Right ventricle myocardium inferior (tissue), 1 donor: ENCODE measurements at places on chromosomes 1 and 21. TPM values are rescaled to one million over a fixed set of nuclear protein-coding genes. Genes with fewer than 3 reads are reported as not detected.

Gene RBBP4
- 102 TPM for total RNA-seq

Gene HSD3B1
- not detected for total RNA-seq

Gene ANXA9
- not detected for total RNA-seq

Gene KLHDC8A
- total RNA-seq, result not detected

Gene BRINP3
- total RNA-seq, result not detected

Gene MTARC1
- total RNA-seq, result 7.9 TPM

Gene COL6A1
- total RNA-seq, result 228 TPM

Gene OR2T35
- total RNA-seq, result not detected

Gene SPRR2A
- total RNA-seq, result not detected

Gene ZNF644
- 27.7 TPM for total RNA-seq

Gene NEGR1
- 15.2 TPM for total RNA-seq

Gene NR5A2
- 1.6 TPM for total RNA-seq

DNA sequence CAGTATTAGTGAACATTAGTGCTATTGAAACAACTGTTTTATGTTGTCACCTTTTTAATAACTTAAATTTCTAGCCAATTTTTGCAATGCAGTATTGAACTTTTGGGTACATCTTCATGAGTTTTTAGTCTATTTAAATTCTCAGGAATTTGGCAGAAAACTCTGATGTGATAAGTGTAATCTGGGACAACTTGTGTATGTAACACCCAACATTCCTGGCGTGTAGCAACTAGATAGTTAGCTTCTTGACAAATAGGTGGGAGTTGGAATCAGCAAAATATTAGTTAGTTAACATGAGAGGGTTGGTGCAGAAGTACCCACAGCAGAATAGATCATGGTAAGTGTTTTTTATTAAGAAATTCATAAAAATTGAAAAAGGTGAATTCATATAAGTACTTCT lies 111.6 kb downstream of the ITSN1 start:
- DNase-seq, result no peak

GRCh38 chr1:98196012-98196411 lies 275.2 kb upstream of the DPYD start:
- no peak for DNase-seq

DNA sequence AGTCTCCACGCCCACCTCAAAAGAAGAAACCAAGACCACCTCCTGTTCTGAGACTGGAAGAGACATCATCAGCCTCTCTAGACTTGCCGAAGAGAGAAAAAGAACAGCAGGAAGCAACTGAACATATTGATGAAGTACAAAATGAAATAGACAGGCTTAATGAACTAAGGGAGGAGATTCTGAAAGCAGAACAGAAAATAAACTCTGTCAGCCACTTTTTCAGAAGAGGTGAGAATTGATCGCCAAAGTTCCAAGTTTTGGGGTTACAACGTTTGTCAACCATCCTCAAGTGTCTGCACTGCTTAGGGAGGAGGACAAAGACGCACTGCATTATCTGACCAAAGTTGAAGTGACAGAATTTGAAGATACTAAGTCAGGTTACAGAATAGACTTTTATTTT lies 45.6 kb downstream of the ABL2 start:
- no peak for DNase-seq

DNA sequence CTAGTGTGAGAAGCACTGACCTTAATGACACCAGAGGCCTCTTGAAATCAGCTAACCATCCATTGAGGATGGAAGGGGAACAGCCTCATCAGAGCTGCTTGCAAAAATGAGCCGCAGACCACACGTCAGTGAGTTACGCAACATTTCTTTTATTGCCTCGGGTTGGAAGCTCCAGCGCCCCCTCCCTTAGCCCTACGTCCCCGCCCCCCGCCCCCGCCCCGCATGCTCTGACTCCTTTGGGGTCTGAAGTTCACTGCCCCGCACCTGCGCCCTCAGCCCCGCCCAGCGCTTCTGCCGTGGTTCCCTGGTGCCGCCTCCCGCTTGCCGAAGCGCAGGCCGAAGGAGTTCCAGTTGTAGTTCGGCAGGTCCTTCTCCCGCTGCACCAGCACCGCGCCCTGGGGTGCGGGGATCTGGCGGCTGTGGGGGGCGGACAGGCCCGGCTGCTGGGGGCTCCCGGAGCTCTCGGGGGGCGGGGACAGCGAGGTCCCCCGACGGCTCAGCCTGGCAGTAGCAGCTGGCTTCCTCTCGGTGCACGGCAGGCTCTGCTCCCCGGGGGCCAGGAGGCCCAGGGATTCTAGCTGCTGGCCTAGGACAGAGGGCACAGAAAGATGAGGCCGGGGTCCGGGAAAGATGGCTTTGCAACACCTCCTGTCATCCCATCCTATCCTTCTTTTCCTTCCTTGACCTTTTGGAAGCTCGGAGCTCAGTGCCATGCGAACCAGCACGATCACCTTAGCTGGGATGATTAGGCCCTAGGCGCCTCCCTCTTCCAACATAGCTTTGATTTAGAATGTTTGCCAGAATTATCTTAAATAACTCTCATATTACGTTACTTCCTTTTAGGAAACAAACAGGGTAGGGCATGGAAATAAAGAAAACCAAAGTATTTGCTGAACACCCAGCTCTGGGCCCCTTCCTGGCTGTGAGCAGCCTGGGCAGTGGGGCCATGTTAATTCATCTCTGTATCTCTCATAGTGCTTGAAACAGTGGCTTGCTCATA lies 5.8 kb downstream of the KISS1 start:
- DNase-seq, result no peak

DNA sequence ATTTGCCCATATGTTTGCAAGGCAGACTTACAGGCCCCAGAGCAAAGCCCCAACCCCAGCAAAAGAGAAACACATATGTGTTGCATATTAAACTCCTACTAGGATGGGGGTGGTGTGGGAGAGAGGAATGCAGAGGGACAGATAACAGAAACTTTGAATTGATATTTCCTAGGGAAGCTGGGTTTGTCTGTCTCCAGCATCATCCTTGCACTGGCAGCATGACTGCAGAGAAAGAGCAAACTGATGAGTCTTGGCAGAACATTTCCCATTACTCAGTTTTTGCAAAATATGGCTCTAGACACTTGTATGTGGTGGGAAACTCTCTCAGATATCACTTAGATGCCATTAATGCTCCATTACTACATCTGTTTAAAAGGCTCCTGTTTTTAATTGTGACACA lies 43.8 kb upstream of the MARK1 start:
- DNase-seq, result no peak

- peak; percentile 85 for DNase-seq
Measured at GRCh38 chr1:23393706-23394105, 24.1 kb upstream of the ZNF436 start.

DNA sequence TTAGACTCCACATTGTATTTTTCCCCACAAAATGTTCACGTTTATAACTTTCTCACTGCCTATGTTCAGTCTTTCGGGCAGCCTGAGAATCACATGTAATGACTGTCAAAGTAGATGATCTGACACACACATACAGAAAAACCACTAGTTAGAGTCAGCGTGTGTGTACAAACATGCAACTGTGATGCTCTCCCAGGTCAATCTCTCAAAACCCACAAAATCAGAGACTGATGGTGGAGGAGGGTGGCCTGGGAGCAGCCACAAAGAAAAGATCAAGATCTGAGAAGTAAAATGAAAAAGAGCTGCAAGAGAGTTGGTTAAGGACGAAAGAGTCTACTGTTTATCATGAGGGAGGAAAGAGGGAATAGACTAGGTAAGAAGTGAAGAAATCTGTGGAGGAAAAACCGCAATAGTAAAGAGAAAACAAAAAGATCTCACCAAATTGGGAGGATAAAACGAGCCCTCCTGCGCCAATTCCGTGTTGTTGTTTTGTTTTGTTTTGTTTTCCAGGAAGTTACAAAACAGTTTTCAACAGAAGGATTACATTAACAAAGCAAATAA lies 2.3 kb downstream of the EGLN1 start:
- DNase-seq, result no peak

GRCh38 chr1:209323743-209324142 lies 259.8 kb upstream of the CAMK1G start:
- no peak for DNase-seq

DNA sequence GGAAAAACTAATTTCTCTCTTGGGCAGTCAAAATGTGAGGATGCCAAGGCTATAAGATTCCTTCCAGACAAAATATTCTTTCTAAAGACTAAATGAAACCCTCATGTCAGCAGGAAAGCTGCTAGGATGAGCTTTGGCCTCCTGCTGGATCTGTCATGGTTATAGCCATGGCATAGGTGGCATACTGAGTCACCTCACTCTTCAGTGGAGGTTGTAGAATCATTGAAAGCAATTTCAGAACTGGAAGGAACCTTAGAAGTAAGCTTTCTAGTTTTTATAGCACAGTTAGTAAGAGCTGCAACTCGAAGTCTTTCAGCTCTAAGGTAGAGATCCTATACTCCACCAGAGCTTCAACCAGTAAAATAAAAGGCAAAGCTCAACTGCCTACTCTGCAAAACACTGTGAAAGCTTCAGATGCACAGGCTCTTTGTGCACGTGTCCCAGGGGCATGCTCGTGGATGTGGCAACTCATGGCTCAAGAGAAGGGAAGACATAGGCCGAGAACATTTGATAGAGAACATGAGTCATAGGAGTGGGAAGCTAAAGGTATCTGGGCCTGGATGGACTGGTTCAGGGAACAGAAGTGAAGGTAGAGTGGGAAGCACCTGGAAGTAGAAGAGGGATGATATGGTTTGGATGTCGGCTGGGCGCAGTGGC lies 5.8 kb downstream of the AVPR1B start:
- no peak for DNase-seq

DNA sequence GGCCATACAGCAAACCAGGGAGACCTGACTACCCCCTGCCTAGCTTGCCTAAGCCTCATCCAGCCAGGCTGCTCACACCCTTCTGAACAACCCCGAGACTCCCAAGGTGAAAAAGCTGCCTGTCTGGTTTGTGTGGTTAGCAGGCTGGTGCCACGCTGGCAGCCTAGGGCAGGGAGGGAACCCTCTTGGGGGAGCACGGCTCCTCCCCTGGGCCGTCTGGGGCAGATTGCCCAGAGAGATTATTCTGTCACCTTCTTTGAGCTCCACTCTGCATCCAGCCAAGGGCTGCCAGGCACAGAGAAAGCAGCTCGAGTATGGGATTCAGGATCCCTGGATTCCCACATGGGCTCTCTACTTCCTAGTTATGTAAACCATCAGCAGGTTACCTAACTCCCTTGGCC lies 27.5 kb upstream of the TCEA3 start:
- no peak for DNase-seq

DNA sequence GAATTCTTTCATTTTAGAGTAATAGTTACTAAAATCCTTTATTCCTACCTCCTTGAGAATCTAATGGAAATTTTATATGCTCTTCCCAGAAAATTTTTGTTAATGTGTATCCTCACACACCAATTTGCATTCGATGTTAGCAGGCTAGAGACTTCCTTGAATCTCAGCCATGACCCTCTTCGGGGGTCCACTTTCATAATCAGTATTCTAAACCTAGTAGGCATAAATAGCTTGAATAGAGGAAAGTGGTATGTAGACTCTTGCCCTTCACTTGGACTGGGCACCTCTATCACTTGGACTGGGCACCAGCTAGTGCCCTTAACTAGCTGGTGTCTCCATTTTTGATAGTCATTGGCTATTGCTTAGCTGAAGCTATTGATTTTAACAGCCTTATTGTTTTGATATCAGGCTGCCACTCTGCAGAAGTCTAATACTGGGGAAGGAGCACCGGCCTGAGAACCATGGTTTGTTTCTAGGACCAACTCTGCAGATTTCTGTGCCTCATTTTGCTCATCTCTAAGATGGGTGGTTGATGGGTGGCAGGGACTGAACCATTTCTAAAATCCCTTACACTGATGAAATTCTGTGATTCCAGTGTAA lies 42.8 kb downstream of the MRPL39 start:
- DNase-seq, result no peak

GRCh38 chr1:65630855-65631254 lies 161.8 kb upstream of the PDE4B start:
- DNase-seq, result no peak

GRCh38 chr1:25431955-25432719 lies 1.4 kb downstream of the MACO1 start:
- no peak for DNase-seq

- no peak for DNase-seq
Measured at GRCh38 chr1:39076799-39077148, 50.6 kb downstream of the NDUFS5 start.

GRCh38 chr1:206489980-206490770 lies 17.2 kb upstream of the RASSF5 start:
- DNase-seq, result peak; percentile 88

- DNase-seq, result no peak
Measured at GRCh38 chr1:151501474-151501873, 9.7 kb upstream of the CGN start.

GRCh38 chr1:34452451-34452850 lies 275.7 kb downstream of the C1orf94 start:
- DNase-seq, result no peak

- DNase-seq, result peak; percentile 61
Measured at GRCh38 chr1:156860113-156860627, 495 bp upstream of the NTRK1 start.

GRCh38 chr1:12019858-12020509 lies 686 bp downstream of the MIIP start:
- no peak for DNase-seq

DNA sequence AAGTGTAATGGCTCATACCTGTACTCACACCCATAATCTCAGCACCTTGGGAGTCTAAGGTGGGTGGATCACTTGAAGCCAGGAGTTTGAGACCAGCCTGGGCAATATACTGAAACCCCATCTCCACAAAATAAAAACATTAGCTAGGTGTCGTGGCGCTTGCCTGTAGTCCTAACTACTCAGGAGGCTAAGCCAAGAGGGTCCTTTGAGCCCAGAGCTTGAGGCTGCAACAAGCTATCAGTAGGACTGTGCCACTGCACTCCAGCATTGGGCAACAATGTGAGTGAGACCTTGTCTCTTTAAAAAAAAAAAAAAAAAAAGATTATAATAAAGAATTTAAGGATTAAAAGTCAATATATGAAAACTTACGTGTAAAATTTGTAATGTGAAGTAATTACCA lies 11.7 kb downstream of the BPNT1 start:
- DNase-seq, result no peak

GRCh38 chr1:980137-980571 lies 1.7 kb downstream of the PERM1 start:
- peak; percentile 61 for DNase-seq

GRCh38 chr1:9371391-9371935 lies 78.8 kb downstream of the SPSB1 start:
- peak; percentile 68 for DNase-seq

GRCh38 chr1:85976516-85977205 lies 179.9 kb downstream of the COL24A1 start:
- no peak for DNase-seq

DNA sequence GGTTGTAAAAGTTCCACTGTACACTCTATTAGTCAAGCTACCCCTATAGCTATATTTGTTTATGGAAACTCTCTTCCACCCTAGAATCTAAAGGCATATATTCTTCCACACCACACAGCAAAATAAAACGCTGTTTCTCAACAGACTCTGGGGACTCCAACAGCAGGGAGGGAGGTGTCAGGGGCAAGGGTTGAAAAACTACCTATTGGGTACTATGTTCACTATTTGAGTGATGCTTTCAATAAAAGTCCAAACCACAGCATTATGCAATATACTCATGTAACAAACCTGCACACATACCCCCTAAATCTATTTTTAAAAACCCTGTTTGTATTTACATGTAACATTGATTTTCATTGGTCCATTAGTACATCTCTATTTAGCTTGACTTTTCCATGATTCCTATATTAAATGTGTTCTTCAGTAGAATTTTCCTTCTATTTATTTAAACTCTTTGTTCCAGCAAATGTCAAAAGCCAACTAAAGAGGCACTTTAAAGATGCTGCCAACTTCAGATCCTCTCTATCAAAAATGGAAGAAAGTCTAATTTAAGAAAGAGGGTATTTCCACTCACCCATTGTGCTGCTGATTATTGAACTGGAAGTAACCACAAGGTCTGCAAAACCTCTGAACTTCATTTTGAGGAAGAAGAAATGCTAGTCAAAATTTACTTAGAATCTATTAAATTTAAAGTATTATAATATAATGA lies 26.2 kb downstream of the RGS7 start:
- DNase-seq, result no peak
